ENCODE measurements at places on chromosomes 3 and 15. TPM values are rescaled to one million over a fixed set of nuclear protein-coding genes. Genes with fewer than 3 reads are reported as not detected.

Gene TERB2
- not detected for total RNA-seq

Gene CAND2
- not detected for total RNA-seq

Gene MYRIP
- total RNA-seq: 0.59 TPM

Gene NPHP3
- total RNA-seq: 16.0 TPM

Gene RBP2
- 28.0 TPM for total RNA-seq

Gene KBTBD13
- not detected for total RNA-seq

Gene CYP11A1
- 0.56 TPM for total RNA-seq

Gene ZXDC
- total RNA-seq: 28.1 TPM

Gene CCR8
- not detected for total RNA-seq

Gene ITIH4
- total RNA-seq: 3.7 TPM

Gene RNU5B-1
- total RNA-seq: not detected

Gene RRP9
- total RNA-seq: 39.1 TPM

Gene ANKRD63
- total RNA-seq: 0.28 TPM

Gene ZNF860
- total RNA-seq: 4.7 TPM

Gene BUB1B
- total RNA-seq: 62.7 TPM
